Activated CD4-positive, alpha-beta T cell treated with anti-CD3 and anti-CD28 coated beads, Interleukin-2, amount 50 U/mL, for 48 hours (primary cell): ENCODE measurements at places on chromosomes 6 and 20.
A peak's percentile ranks its signal among the peaks of the same experiment; 100 is the strongest.

GRCh38 chr6:163750431-163751031, 336.0 kb downstream of the QKI start:
- no peak for DNase-seq

DNA sequence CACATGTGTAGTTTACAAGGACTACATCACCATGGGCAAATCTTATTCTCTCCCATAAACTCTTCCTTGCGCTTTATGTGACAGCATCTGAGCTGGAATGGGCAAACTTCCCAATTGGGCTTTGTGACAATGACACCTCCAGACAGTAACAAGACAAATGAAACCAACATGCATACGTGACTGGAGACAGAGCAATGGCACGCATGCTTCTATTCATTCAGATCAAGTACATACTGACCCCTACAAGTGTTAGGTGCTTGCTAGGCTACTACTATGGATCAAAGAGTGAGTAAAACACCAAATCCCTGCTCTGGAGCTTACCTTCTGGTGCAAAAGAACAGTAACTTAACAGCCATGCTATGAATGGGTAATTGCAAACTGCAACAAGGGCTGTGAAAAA, 394.9 kb downstream of the BTBD9 start:
- DNase-seq, result no peak

- DNase-seq, result no peak
Measured at GRCh38 chr20:51678026-51678697, 90.0 kb downstream of the ATP9A start.

GRCh38 chr6:111192911-111193555, 105.7 kb downstream of the SLC16A10 start:
- no peak for DNase-seq

GRCh38 chr6:159807150-159807858, 7.2 kb downstream of the PNLDC1 start:
- no peak for DNase-seq

- no peak for DNase-seq
Measured at GRCh38 chr6:92777146-92777740, 642.1 kb downstream of the EPHA7 start.

DNA sequence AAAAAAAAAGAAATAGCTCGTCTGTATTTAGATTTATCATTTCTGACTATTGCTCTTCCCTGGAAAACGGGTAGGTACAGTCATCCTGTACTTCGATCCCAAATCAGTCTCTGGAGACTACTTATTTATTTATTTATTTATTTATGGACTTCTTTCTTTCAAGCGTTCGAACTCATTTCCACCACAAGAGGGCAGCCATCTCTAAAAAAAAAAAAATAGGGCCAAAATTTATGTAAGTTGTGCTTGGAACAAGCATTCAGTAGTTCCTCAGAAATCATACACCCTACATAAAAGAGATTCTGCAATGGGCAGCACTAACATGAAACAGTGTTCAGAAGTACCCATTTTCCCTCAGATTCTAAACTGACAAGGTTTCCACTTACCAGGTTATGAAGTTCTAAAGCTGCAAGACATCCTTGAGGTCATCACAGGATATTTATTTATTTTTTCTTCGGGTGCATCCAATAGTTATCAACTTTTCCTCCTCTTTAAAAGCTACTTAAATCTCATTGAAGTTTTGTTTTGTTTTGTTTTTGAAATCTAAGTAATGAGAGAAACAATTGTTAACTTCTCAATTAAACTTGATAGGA, 1.9 kb upstream of the BMP2 start:
- DNase-seq, result no peak

- DNase-seq, result no peak
Measured at GRCh38 chr6:105909106-105909505, 177.0 kb upstream of the PRDM1 start.

DNA sequence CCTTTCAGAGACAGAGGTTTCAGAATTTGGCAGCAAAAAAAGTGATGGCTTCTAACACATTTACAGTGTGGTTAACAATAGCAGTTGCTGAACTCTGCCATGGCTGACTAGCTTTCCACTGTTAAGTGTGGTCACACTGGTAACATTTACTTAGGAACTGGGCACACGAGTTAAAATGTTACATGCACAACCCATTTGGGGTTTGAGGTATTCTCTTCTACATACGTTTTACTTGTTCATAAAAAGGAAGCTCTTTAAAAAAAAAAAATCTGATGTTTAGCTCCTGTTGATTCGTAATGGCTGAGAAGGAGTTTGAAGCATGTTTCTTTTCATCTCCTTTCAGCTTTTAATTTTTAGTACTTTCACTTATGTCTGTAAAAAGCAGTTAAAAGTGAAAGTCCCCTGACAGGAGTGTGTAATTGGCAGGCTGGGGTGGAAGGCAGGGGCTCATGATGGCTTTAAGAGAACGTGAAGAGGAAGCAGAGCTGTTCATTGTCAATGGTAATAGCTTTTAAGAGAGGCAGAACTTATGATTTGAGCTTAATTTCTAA, 245.9 kb downstream of the FARS2 start:
- no peak for DNase-seq

DNA sequence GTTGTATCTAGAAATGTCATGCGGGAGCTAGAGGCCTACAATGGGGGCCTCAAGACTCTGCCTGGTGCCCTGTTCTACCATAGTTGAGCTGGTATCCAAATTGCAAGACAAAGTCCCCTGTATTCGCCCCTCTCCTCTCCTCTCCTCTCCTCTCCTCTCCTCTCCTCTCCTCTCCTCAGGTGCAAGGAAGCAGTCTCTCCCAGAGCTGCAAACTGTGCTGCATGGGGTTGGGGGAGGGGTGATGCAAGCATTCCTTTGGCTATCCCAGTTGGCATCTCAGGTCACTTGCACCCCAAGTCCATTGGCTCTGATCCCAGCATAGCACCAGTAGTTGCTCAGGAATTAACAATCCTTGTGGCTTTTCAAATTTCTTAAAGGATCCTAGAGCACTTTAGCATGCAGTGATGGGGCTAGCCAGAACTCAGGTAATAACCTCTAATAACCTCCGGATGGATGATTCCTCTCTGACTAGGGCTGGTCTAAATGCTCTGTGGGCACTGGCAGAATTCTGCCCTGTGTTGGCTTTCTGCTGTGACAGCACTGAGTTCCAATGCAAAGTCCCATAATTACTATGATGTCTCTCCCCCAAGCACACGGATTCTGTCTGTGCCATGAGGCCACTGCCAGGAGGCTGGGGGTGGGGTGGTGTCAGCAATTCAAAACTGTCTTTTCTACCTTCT, 35.3 kb downstream of the TAF11 start:
- no peak for DNase-seq

DNA sequence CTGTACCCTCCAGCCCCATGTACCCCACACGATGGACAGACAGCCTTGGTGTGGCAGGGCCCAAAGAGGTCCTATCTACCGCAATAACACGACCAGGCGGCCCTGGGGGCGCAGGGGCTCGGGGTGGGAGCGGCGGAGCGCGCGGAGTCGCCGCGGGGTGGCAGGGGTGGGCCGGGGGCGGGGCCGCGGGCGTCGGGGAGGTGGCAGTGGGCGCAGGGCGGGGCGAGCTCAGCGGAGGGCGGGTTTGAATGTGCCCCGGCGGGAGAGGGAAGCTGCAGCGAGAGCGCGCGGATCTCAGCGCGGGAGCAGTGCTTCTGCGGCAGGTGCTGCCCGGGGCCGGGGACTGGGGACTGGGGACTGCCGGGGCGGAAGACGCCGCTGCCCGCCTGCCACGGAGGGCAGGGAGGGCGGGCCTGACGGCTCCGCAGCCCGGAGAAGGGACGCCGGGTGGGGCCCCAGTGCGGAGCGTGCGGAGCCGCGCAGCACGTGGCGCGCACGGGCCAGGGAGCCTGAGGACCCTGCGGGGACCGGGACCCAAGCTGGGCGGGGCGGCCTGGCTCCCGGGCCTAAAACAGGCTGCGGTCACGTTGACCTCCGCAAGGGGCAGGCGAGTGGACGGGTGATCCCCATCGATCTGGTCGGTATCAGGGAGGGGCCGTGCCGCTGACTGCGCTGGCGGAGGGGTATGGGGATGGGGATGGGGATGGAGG, at the start of gene SLC29A1:
Gene SLC29A1, plus strand, starts transcription at position 277 of the 710 bp plus-strand sequence. CDS start 3,719 bp downstream, outside the sequence.
- peak; percentile 89 for DNase-seq

- DNase-seq, result no peak
Measured at GRCh38 chr6:44850312-44850711, 462.8 kb downstream of the CDC5L start.
